ENCODE measurements at places on chromosomes 12 and 14.
A peak's percentile ranks its signal among the peaks of the same experiment; 100 is the strongest.

GRCh38 chr12:112906712-112907414 is at the start of gene OAS1:
Gene OAS1, plus strand, starts transcription at chr12:112906962. Its CDS starts 78 bp downstream, at chr12:112907040.
- DNase-seq: peak; percentile 23

DNA sequence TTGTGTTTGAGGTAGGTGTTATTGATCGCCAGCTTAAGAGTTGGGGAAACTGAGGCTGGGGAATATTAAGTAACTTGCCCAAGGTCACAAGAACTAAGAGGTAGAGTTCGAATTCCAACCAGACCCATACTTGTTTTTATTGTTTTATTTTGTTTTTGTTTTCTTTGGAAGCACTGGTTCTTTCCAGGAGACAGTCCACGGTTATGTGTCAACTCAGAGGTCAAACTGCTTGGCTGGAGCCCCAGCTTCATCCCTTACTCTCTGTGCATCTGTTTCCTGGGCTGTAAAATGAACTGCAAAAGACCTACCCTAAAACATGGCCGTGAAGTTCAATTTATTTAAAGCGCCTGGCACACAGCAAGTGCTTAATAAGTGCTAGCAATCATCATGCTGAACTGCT is 74.4 kb upstream of the MAP1LC3B2 start:
- no peak for DNase-seq

DNA sequence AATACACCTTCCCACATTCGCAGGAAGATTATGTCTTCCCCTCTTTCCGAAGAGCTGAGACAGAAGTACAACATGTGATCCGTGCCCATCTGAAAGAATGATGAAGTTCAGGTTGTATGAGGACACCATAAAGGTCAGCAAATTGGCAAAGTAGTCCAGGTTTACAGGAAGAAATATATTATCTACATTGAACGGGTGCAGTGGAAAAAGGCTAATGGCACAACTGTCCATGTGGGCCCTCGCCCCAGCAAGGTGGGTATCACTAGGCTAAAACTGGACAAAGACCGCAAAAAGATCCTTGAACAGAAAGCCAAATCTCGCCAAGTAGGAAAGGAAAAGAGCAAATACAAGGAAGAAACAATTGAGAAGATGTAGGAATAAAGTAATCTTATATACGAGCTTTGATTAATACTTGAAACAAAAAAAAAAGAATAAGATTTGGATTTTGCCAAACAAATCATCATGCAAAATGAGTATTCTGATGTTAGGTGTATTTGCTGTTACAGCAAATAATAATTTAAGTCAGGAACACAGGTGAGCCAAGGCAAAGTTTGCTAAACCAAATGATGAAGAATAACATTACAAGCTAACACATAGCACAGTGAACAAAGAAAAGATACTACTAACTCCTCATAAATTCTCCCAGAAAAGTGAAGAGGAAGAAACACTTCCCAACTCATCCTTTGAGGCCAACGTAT is 30.6 kb downstream of the FAM186A start:
- DNase-seq: no peak

GRCh38 chr12:48008950-48009349 is 4.7 kb upstream of the COL2A1 start:
- DNase-seq: no peak

DNA sequence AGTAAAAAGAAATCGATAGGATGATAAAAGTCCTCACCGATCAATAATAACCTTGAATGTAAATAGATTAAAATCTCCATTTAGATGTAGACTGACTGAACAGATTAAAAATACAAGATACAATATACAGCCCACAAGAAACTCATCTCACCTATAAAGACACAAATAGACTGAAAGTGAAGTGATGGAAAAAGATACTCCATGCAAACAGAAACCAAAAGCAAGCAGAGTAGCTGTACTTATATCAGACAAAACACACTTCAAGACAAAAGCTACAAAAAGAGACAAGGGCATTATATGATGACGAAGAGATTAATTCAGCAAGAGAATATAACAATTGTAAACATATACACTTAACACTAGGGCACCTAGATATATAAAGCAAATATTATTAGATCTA is 444.8 kb downstream of the RGS6 start:
- DNase-seq: no peak

GRCh38 chr12:20342111-20342510 is 26.2 kb upstream of the PDE3A start:
- no peak for DNase-seq

DNA sequence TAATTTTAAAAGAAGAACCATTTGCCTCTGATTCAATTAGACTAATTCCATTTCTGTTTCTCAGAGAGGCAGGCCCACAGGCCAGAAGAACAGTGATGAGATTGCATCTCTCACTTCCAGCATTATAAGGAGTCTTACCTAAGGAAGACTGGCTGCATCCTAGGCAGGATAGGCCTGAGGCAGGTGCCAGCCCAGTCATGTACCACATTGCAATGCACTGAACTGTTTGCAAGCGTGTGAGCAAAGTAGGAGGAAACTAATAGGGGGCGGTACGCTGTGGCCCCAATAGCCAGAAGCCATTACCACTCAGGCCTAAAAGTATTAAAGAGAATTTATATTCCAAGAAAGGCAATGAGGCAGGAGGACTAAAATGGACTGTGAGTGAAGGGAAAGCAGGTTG is 12.1 kb upstream of the CNIH1 start:
- DNase-seq: no peak

DNA sequence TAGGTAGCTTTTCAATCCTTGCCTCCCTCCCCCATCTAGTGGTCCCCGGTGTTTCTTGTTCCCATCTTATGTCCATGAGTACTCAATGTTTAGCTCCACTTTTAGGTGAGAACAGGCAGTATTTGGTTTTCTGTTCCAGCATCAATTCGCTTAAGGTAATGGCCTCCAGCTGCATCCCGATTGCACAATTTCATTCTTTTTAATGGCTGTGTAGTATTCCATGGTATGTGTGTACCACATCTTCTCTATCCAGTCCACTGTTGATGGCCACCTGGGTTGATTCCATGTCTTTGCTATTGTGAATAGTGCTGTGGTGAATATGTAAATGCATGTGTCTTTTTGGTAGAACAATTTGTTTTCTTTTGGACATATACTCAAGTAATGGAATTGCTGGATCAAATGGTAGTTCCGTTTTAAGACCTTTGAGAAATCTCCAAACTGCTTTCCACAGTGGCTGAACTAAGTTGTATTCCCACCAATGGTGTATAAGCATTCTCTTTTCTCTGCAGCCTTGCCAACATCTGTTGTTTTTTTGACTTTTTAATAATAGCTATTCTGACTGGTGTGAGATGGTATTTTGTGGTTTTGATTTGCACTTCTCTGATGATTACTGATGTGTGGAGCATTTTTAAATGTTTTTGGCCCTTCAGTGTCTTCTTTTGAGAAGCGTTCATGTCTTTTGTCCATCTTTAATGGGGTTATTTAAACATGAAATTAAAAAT is 34.2 kb upstream of the ASPG start:
- DNase-seq: no peak

- DNase-seq: no peak
Observed at GRCh38 chr14:68393259-68393658, 399.6 kb downstream of the ZFP36L1 start.

GRCh38 chr14:76976240-76977005 is 52.1 kb downstream of the IRF2BPL start:
- DNase-seq: no peak

GRCh38 chr12:68578765-68579164 is 31.9 kb upstream of the RAP1B start:
- DNase-seq: no peak

- DNase-seq: no peak
Observed at GRCh38 chr14:23432946-23433345, 2.5 kb downstream of the MYH7 start.

DNA sequence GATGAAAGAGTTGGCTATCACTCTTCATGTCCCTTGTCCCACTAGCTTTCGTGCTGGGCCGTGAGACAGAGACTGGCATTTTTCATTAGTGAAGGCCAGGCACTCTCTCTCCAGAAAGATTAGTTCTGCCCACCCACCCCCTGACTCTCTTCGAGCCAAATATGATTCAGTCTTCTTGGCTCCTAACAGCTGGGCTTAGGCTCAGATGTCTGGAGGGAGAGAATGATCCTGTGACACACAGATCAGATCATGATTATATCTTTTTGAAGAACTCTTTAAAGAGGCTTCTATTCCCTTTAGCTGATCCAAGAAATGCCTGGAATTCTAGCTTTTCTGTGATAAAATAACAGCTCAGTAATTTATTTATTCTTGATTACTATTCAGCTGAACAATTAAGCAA is 5.2 kb upstream of the GNG2 start:
- no peak for DNase-seq

GRCh38 chr14:30426463-30426862 is 132.5 kb upstream of the G2E3 start:
- DNase-seq: no peak

GRCh38 chr14:103748534-103748857 is 32.9 kb downstream of the ZFYVE21 start:
- peak; percentile 46 for DNase-seq

DNA sequence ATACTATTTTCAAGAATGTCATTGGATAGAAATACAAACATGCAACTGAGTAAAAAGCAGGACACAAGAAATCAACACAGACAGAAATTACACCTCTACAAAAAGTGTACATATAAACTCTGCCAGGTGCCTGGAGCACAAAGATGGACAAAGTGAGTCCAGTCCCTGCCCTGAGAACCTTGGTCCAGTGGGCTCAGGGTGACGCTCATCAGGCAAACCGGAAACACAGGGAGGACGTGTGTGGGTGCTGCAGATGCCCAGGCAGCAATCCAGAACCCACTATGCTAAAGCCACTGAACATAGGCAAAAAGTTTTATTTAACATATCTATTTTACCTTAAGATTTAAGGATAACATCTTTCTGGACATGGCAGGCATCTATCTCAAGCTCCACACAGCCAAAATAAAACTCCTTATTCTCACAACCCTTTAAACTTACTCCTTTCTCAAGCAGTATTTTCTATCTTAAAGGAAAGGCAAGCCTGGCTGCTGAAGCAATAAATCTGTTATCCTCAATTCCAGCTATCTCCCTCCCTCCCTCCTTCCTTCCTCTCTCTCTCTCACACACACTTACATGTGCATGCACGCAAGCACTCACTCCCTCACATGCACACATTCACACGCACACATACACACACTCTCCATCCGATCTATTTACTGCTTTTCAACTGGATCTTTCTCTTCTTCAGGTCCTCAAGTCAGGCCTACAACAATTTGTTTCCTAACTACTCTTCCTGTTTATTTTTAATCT is 10.2 kb downstream of the PPP1R13B start:
- no peak for DNase-seq

DNA sequence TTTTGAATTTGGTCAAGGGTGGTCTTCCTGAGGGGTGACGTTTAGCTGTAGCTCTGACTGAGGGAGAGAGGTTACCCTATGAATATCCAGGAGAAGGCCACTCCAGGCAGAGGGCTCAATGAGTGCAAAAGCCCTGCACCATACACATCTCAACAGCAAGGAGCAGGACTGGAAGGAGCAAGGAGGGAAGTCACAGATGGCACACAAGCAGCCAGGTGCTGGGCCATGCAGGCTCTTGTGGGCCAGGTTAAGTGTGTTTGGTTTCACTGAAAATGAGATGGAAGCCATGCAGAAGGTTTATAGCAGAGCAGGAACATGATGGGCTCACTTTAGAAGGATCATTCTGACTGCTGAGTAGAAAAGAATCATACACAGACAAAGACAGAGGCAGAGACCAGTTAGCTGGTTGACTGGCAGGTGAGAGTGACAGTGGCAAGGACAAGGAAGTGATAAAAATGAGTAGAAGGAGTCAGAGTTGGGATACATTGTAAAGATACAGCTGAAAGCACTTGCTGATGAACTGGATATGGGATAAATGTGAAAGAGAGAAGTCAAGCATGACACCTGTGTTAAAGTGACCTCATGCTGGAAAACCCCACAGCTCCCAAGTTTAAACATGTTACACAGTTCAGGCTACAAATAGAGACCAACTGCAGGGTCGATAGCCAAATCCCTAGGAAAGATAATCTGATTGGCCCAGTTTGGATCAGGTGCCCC is 81.2 kb downstream of the PRKD1 start:
- DNase-seq: no peak

- no peak for DNase-seq
Observed at GRCh38 chr14:80213602-80214001, 2.3 kb upstream of the DIO2 start.

- no peak for DNase-seq
Observed at GRCh38 chr12:7146906-7147305, 16.7 kb downstream of the CLSTN3 start.

DNA sequence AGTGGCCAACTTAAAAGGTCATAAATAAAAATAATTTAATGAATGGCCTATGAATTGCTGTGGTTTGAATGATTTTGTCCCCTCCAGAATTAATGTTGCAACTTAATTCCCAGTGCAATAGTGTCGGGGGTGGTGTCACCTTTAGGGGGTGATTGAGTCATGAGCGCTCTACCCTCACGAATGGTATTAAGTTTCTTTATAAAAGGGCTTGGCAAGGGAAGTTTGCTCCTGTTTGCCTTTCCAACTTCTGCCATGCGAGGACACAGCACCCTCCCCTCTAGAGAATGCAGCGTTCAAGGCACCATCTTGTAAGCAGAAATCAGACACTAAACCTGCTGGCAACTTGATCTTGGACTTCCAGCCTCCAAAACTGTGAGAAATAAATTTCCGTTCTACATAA is 253.3 kb downstream of the ATXN7L3B start:
- no peak for DNase-seq

GRCh38 chr12:62196146-62196545 is 64.1 kb upstream of the USP15 start:
- no peak for DNase-seq

GRCh38 chr12:109624467-109624866 is 50.9 kb downstream of the MVK start:
- DNase-seq: no peak

- DNase-seq: no peak
Observed at GRCh38 chr14:24629521-24629920, 4.5 kb downstream of the GZMB start.

DNA sequence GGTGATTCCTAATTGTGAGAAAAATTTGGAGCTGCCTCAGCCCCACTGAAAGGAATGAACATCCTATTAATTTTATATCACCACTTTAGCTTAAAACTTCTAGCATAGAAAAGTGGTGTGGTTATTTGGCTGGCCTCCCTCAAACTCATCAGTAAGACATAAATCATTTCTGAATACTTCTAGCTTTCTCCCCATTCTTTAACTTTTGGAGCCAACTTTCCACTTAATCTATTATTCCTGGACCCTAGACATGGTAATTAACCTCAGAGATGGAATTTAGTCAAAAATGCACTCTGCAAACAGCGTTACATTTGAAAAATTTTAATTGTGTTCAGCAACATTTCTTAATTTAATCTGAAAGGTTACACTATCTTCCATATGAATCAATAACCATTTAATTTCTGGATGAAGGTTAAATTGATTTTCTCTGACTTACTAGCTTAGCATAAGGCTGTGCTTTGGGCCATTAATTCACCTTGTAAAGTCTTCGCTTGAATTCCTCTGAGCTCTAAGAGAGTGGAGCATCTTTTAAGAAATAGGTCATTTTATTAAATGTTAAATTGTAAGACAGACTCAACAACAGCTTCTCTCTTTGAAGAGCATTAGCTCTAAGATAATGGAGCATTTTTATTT is 753.6 kb upstream of the STXBP6 start:
- DNase-seq: no peak
